ENCODE measurements at places on chromosomes 5 and 9.

DNA sequence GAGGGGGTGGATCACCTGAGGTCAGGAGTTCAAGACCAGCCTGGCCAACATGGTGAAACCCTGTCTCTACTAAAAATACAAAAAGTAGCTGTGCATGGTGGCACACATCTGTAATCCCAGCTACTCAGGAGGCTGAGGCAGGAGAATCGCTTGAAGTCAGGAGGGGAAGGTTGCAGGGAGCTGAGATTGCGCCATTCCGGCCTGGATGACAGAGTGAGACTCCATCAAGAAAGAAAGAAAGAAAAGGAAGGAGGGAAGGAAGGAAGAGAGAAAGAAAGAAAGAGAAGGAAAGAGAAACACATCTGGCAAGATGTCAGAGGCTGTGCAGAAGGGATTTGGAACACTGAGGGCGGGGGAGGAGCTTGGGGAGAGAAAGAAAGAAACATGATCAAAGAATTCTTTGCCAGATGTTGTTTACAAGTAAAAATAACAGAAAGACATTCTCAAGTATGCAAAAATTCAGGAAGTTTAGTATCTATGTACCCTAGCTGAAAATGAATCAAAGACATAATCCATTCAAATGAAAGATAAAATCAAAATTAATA lies 93.7 kb downstream of the AK8 start:
- DNase-seq, result no peak

- DNase-seq, result no peak
These were observed at the start of gene SLC23A1 for GRCh38 chr5:139383275-139383992. Gene SLC23A1 (minus strand): TSS chr5:139383297. CDS start chr5:139383253, 44 bp downstream.

DNA sequence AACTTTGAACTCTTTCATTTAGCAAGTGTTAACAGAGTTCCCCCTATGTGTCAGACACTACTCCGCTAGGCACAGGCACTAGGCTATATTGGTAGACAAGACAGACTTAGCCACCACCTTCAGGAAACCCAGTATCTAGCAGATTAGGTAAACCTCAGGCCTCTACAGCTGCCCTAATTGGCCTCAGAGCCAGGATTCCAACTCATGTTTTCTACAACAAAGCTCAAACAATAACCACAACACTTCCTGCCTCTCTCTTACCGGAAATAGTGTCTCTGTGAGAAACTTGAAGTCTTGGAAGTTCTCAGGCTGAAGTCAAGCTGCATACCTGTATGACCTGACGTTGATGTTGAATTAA lies 116.6 kb upstream of the SLC44A1 start:
- peak; percentile 57 for DNase-seq

DNA sequence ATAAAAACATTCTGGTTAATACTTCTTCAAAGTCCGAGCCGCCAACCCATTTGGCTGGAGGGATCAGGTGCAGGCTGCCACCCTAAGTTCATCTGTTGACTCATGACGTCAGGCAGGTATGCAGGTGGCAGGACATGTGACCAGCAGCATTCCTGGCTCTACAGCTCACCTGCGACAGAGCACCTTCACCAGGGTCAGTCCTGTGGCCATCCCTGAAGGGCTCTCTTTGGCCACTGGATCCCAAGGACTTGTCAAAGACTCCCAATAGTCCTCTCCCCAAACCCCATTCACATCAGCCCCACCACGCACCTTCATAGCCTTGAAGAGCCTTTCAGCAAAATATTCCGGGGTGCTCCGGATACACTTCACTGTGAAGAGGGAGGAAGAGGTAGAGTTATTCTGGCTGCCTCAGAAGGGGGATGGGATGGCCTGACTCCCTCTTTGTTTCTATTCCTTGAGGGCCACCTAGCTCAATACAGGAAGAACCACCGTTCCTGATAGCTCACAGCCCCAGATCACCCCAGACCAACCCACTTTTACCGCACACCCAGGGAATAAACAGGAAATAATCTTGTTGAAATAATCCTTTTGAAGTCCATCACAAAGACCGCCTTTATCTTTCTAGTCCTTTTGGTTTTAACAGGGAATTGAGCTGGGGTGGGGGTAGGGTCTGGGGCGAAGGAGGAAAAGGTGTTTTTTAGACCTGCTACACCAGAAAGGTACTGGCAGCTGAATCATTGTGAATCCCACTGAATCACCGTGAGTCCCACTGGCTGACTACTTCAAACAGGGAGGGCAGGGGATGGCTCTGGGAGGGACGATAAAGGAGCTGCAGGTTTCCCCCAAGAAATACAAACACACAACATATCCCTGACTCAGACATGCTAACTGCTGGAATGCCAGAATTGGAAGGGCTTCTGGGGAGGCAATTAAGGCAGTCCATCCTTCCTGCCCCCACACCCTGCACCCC lies 26.4 kb downstream of the ANXA6 start:
- no peak for DNase-seq

- DNase-seq, result no peak
These were observed 430.8 kb upstream of the TNC start for GRCh38 chr9:115548609-115549260.

- DNase-seq, result peak; percentile 70
These were observed 55.8 kb downstream of the SLC22A5 start for GRCh38 chr5:132425009-132425937.

GRCh38 chr5:8685704-8686103 lies 816.8 kb downstream of the MTRR start:
- no peak for DNase-seq

- DNase-seq, result no peak
These were observed 55.9 kb downstream of the DAP start for GRCh38 chr5:10704949-10705621.

- no peak for DNase-seq
These were observed 82.5 kb downstream of the FBXO38 start for GRCh38 chr5:148466236-148466580.

GRCh38 chr9:126449725-126450667 lies 123.4 kb downstream of the MVB12B start:
- no peak for DNase-seq

- no peak for DNase-seq
These were observed 43.8 kb downstream of the WHRN start for GRCh38 chr9:114461468-114461867.

DNA sequence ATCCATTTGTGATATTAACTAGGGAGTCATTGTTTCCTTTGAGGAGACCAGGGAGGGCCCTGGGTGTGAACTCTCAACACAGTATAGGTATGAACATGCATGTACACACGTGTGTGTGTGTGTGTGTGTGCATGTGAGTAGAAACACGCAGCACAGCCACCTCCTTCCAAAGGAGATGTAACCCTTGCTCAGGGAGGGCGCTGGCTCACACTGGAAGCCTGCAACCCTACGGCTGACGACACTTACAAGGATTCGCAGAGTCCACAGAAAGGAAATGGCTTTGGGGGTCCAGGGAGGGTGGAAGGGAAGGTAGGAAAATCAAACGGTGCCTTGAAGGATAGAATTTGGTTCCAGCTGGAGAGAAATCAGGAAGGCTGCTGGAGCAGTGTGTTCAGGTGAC lies 21.9 kb downstream of the TRIP13 start:
- DNase-seq, result no peak

GRCh38 chr9:134062461-134063087 lies 5.3 kb downstream of the BRD3 start:
- peak; percentile 5 for DNase-seq

- DNase-seq, result no peak
These were observed 278.6 kb downstream of the SPOCK1 start for GRCh38 chr5:137220523-137220927.

- DNase-seq, result no peak
These were observed 180.2 kb downstream of the TRPM3 start for GRCh38 chr9:70941191-70941590.

DNA sequence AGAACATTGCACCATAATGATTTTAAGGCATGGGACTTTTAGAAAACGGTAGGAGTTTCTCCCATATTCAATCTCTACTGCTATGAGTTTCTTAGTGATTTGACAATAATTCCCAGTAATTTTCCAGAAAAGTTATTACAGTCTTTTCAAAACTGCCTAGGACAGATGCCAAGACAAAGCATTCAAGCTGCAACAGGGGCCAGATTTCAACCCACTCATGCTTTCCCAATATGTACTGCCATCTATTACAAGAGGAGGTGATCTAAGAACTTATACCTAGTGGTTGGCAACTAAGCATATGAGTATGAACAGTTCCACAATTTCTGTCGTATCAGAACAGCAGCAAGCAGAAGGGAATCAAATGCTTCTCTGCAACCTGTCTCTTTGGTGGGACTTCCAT lies 95.1 kb upstream of the TMED7 start:
- DNase-seq, result no peak

DNA sequence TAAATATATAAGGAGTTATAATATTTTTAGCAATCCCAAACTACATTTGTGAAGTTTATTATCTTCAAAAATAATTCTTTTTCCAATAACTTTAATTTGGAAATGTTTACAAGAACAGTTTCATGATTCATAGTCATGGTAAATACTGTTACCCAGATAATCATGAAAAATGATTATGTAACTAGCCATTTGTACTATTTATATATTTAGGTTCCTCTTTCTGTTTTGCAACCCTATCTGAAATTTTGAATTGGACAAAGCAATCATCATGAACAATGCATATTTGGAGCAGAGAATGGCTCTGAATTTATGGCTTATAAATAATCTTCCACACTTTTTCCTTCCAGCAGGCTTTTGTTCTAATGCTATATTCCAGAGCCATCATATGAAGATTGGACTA lies 499.7 kb downstream of the SLCO4C1 start:
- no peak for DNase-seq

GRCh38 chr5:167812871-167813270 lies 478.6 kb upstream of the WWC1 start:
- no peak for DNase-seq

DNA sequence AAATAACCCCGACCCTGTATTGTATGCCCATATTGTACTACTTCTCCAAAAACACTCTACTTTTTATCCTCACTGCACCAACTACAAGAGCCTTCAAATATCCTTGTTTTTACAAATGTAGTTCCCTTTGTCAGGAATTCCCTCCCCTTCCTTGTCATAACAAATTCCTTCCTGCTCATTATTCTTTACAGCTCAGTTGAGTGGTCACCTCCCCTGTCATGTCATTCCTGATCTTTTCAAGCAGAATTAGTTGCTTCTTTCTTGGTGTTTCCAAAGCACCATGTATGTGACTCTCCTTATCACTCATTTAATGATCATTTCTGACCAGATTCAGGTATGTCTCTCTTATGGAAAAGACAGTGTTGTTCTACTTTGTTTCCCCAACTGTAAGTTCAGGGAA lies 194.2 kb upstream of the SMC2 start:
- DNase-seq, result no peak

- no peak for DNase-seq
These were observed 231.2 kb downstream of the EBF1 start for GRCh38 chr5:158868546-158868945.

DNA sequence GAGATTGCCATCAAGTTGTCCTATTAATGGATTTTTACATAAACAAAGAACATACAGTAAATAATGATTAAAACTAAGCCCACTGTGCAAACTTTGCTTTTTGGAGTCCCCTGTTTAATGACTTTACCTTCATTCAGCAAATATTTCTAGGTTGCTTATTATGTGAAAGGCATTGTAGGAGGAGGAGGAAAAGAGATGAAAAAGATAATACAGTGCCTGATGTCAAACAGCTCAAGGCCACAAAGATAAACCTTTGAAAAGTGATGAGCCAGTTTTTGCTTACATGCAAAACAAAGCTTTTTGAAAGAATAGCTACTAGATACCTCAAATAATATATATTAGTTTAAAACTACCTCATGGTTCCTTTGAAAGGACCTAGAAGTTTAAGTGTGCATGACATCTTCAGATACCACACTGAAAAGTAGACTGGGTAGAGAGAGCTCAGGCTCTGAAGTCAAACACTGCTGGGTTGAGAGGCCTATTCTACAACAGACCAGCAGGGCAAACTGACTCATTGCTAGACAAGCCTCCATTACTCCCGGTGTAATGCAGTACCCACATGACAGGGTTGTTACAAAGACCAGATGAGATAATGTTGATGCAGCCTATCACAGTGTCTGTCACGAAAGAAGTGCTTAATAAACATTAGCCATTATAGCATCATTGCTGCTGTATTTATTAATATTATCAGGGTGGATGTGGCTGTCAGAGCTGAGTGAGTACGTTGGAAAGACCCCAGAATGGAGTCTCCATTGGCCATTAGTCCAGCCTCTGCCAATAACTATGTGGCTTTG lies 11.8 kb downstream of the DEPDC1B start:
- no peak for DNase-seq

- no peak for DNase-seq
These were observed 503 bp upstream of the GDNF start for GRCh38 chr5:37840053-37841034.

DNA sequence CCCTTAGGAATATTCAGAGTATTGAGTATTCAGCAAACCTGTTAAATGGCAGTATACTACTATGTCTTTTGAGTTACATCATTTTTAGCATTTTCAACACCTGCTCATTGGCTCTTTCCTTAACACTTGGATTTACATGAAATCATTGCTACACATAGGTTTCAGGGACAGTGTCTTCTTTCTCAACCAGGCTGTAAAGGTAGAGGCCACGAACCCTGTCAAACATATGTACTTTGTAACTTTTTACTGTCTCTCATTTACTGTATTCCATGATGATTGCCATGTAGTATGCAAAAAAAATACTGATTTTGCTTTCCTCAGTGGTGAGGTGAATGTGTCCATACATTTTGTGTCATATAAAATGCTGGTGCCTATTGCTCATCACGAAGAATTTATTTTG lies 264.4 kb downstream of the SLCO4C1 start:
- no peak for DNase-seq

DNA sequence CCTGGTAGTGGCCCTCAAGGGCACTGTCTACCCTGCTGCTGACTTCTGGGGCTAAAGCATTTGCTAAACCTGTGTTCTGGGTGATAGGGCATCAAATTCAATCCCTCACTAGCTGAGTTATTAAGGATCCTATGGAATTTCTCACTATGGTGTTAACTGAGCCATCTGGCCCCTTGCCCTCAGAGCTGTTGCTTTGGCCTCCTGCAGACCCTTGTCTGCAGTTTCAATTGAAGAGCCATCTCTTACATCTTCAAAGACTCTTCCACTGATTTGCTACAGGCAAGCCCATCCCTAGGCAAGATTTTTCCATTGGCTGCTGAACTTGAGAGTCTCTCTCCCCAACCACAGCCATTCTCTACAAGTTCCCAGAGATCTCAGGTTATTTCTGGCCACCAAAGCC lies 418.2 kb downstream of the ZNF608 start:
- no peak for DNase-seq

GRCh38 chr5:171485668-171486067 lies 66.2 kb downstream of the FGF18 start:
- DNase-seq, result no peak

- DNase-seq, result no peak
These were observed 131.3 kb downstream of the SEC61B start for GRCh38 chr9:99353408-99353807.

DNA sequence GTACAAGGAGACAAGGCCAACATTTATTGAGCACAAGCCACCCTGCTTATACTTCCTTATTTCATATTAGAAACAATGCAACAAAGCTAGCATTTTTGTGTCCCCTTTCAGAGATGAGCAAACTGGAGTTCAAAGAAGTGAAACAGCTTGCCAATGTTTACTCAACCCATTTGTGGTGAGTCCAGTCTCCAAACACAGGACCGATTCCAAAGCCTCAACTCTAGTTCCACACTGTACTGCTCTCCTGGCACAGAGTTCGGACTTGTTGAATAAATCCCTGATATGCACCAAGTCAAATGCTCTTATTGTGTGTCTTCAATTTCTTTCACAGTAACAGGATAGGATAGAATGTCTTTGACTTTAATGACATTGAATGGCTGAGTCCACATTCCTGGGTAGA lies 604.8 kb upstream of the BRINP1 start:
- DNase-seq, result no peak

- DNase-seq, result no peak
These were observed 153.1 kb downstream of the DROSHA start for GRCh38 chr5:31378838-31379237.
